ENCODE measurements at places on chromosomes 6 and 20.

DNA sequence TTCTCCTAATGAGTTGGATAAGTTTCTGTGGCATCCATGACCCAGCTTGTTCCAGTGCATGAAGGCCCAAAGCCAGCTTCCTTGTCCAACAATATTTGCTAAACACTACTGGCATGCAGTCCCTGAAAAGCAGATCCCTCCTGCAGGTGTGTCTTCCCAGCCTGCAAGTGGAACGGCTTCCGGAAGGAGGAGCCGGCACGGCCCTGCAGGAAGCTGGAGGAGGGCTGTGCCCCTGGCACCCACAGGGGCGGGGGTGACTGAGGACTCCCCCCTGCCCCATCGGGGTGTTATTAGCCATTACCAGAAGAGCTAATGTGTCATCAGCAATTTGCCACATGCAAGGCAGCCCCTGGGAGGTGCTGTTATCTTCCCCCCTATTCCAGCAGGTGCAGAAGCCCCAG is 27.4 kb downstream of the NPEPL1 start:
- no peak for DNase-seq

GRCh38 chr6:139443231-139444112 is 69.0 kb upstream of the CITED2 start:
- DNase-seq, result no peak

DNA sequence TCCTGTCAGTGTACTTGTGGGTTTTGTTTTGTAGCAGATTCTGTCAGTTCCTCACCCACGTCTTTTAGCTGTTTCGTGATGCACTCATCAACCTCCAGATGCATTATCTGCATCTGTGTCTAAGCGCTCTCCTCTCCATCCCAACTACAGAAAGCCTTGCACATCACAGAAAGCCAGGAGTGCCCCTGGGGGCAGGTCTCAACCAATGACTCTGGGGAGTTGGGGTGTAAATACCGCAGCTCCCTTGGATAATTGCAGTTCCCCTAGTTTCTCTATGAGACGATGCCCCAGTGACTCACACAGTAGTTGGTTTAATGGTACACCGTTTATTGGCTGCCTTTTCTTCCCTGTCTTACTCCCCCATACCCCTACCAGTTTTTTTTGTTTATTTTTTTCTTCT is 158.1 kb downstream of the SOX4 start:
- DNase-seq, result no peak

- DNase-seq, result no peak
These were observed 49.1 kb downstream of the NFATC2 start for GRCh38 chr20:51493346-51493791.

GRCh38 chr20:44582311-44583025 is at the start of gene PKIG:
TSS of gene PKIG (plus strand) at chr20:44582579. CDS start at chr20:44614557, 31,978 bp downstream.
- DNase-seq, result peak; percentile 61

GRCh38 chr20:58150772-58151171 is 77.7 kb downstream of the ANKRD60 start:
- no peak for DNase-seq

GRCh38 chr6:131293472-131293911 is 158.2 kb downstream of the AKAP7 start:
- DNase-seq, result no peak

DNA sequence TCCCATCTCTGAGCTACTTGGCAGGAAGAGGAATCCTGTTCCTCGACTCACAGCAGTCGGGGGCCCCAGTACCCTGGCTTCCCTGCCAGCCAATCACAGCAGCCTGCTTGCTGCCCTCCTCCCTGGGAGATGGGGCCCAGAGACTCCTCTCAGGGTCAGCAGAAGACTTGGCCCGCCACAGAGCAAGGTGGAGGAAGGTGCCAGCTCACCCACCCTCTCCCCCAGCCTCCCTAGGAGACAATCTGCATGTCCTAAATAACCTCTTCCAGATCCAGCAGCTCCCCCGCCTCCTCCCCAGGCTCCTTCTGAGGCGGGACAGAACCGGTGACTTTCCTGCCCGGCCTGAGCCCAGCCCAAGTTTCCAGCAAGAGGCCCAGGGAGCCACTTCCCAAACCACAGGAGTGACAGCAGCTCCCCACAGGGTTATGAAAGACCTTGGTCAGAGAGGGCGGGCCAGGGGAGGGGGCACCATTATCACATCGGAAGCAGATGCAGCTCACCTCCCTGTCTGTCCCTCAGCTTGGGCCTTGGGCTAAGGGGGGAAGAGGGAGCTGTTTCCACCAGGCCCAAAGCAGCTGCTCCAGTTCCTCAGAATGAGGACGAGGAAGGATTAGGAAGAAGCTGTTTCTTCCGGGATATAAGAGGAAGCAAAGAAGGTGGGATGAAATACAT is 2.3 kb downstream of the CCND3 start:
- DNase-seq, result peak; percentile 75

DNA sequence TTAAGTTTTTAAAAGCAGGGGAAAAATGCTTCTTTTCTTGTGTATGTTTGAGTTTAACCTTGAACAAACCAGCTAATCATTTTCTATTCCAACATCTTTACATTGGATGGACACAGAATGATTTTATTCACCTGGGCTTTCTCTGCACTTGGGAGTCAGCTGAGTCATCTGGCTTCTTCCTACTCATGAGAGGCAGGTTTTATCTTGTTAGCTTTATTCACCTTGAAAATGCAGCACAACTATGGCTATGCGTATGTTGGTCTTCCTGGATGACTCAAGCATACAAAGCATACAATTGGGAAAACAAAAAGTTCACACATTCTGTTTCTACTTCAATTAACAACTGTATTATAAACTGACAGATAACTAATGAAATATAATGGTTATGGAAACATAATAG is 737.7 kb downstream of the FRK start:
- no peak for DNase-seq

DNA sequence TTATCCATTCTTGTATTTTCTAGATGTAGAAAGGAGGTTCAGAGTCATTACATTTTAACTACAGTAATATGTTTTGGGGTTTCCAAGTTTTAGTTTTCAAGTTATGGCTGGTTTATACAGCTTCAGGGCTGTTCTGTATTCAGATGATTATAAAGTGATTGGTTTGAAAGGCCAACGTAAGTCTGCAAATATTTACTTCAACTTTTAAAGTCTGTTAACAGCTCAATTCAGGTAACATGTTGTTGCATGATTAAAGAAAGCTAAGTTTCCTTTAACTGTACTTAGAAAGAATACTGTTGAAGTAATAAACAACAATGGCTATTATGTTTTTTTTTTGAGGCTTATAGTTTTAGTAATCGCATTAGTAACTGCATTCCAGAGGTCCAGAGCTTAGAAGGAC is 22.8 kb upstream of the GCLC start:
- no peak for DNase-seq

DNA sequence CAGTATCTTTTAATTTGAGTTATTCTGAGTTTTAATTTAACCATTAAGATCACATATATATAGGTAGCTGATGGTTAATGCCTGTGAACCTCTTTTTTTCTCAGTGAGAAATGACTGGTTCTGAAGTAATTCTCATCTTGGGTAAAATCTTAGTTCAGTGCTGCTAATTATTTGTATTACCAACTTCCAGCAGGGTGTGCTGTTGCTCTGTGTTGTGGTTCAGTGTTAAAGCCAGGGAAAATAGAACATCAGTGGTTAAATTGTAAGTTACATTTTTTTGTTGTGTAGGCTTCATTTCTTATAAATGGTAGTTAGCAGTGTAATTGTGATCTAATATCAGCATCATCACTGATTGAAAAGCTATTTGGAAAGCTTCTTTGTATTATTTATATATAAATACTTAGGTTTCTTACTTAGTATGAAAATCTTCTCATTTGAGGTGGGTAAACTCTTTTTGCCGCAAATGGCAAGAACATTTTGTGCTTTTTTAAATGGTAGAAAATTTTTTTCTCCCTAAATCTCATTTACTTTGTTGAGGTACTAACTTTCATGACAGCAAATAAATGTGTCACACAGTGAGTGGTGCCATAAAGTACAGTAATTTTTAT is 43.7 kb downstream of the CDC5L start:
- DNase-seq, result peak; percentile 49

- no peak for DNase-seq
These were observed 47.2 kb downstream of the FIG4 start for GRCh38 chr6:109738255-109738654.

DNA sequence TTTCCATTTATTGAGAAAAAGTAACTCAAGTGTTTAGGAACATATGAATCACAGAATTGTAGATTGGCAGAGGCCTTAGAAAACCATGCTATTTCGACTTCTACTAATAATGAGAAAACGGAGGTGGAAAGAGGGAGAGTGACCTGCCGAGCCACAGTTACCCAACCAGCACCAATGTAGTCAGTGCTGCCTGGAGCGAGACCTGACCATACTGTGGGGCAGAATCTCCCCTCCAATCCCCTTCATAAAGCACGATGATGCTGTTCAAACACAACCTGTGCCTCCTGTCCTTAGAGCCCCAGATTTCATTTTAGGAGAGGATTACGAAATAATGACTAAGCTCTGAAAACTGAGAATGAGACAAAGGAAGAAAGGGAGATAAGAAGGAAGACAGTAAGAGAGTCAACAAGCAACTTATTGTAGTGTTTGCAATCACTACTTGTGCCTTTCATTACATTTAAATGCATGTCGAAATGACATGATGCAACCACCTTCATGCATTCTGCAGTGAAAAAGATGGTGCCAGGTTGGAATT is 70.6 kb downstream of the ATXN1 start:
- DNase-seq, result peak; percentile 43

DNA sequence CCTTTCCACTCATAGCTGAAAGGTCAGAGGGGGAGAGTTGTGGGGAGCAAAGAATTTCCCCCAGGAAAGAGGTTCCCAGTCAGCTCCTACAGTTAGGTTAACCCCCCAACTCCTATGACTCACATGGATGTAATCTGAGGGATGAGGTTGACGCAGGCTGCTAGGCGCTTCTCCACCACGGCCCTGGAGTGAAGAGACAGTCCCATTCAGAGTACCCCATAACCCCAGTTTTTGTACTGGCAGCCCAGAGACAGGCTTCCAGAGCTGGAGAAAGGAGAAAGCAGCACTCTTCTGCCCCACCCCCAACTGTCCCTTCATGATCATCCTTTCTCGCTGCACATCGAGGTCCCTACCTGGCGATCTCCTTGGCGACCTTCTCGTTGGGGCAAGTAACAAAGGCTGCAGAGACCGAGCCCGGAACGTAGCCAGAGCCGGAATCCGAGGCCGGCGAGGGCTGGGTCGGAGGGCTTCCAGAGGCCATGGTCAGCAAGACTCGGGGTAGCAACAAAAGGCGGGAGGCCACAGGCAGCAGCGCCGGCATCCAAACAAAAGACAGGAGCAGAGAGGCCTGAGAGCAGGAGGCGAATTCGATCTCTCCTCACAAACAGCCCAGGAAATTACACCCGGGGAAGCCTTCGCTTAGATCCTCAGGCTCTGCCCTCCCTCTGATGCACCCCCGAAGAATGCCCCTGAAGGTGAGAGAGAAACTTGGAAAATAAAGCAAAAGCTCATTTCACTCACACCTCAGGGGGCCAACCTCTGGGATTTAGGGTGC is 592 bp downstream of the CUTA start:
- peak; percentile 36 for DNase-seq

DNA sequence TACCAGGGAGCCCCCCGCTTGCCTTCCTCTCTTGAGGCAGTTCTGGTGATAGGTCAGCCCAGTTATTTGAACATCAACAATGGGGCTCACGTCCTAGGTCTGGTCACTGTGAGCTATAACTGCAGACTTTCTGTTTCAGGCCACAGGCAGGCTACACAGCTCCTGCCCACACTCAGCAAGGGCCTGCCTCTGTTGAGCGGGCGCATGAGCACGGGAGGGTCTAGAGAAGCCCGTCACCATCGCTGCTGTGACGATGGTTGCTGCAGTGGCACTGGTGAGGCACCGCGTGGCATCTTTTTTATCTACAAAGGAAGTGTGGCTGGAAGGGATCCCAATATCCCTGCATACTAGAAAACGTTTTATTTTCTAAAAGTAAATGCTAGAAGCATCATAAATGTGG is 77.8 kb downstream of the RAMACL start:
- DNase-seq, result no peak

DNA sequence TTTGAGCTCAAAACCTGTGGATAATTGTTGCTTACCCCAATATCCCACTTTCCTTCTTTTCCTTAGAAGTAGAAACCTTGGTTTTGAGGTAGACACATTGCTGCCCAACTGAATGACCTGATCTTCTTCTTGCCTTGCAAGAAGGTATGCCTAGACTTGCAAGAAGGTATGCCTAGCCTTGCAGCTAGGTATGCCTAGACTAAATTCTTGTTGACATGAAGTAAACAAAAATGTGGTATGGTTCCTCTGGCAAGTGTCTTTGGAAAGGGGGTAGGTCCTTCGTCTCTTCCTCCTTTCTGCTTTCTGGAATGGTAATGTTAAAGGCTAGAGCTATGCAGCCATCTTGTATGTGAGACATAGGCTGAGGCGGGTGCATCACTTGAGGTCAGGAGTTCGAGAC is 129.2 kb downstream of the GMPR start:
- DNase-seq, result no peak

GRCh38 chr6:137236581-137237355 is 17.6 kb upstream of the IFNGR1 start:
- no peak for DNase-seq

DNA sequence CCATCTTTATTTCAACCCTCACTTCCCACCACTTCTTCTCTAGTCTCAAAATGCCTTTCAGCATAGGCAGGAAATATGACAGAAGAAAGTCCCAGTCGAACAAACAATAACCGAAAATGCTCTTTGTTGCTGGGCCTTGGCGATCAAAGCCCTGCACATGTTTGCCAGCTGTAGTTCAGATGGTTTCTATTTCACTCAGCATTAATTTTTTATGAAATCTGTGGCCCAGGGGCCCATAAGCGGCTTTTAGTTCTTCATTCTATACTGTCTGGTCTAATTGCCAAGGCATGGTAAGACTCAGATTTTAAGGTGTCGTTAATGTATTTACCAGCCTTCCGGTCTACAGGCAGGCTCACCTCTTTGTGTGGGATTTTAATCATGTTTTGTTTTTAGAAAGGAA is 10.9 kb upstream of the F13A1 start:
- DNase-seq, result peak; percentile 18

GRCh38 chr6:139364302-139364981 is 10.0 kb downstream of the CITED2 start:
- DNase-seq, result peak; percentile 73

DNA sequence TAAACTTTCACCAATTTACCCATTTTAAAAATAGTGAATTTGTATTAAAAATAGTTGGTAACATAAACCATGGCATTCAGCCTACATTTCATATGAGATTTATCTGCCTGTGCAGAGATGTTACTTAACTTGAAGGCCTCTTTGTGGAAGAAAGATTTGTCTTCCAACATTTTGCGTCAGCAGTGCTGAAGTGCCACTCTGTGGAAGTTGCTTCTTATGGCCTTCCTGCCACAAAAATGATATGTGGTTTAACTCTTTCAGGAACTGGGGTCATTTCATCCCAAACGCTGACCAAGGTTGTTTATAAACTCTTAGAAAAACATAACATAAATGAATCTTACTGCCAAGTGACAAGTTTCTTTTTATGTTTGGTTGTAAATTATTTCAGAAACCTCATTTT is 246.8 kb downstream of the ARID1B start:
- DNase-seq, result peak; percentile 18

DNA sequence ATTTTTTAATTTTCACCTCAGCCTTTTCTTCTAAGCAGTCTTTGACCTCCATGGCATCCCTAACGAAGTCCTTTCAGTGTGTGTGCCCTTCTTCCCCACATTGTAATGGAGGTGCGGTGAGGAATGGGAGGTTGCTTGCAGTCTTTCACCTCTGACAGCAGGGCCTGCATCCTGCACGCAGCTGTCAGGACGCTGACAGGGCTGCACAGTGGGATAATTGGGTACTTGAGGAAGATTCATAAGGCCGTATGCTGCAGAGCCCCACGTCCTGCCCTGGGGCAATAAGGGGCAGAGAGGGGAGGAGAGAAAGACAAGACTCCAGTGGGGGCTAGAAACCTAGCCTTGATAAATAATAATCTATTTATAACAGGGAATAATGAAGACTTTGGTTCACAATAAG is 184.7 kb downstream of the SAMD5 start:
- no peak for DNase-seq
